ENCODE measurements at places on chromosomes 2 and 18.

- DNase-seq = no peak
Measured at GRCh38 chr2:229372207-229372606, 101.1 kb upstream of the PID1 start.

- no peak for DNase-seq
Measured at GRCh38 chr18:68887410-68887809, 89.5 kb downstream of the CCDC102B start.

GRCh38 chr2:237892478-237892877 is 33.1 kb downstream of the RAMP1 start:
- DNase-seq = no peak

DNA sequence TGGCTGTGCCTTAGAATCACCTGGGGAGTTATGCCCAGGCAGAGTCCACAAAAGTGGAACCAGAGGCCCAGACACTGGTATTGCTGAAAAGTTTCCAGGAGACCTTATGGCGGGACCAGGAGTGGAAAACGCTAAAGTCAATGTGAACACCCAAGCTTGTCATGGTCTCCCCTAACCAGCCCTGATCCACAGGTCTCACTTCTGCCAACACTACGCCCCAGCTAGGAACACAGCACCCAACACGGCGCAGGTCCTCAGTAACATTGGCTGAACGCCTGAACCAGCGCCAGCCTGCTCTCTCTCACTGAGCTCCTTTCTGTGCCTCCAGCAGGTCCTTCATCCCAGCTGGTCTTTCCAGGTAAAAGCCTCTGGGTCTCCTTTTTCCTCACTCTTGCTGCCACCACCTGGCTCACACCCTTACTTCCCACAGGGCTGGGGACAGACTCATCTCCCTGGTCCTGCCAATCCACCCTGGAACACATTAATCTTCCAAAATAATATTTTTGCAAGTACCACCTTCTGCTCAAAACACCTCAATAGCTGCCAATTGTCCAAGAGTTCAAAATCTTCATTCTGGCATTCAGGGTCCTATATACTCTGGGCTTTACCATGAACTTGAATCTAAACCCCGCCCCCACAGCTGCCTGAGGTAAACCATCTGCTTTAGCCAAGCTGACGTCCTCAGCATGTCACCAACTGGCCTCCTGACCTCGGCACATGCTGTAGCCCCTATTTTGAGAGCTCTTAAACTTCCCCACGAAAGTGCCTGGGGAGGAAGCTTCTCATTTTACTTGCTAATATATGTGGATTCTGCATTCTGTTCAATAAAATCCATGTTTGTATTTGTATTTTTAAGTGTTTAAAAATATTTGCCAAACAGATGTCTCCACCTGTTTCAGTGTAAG is 34.6 kb downstream of the ADCY3 start:
- DNase-seq = no peak

DNA sequence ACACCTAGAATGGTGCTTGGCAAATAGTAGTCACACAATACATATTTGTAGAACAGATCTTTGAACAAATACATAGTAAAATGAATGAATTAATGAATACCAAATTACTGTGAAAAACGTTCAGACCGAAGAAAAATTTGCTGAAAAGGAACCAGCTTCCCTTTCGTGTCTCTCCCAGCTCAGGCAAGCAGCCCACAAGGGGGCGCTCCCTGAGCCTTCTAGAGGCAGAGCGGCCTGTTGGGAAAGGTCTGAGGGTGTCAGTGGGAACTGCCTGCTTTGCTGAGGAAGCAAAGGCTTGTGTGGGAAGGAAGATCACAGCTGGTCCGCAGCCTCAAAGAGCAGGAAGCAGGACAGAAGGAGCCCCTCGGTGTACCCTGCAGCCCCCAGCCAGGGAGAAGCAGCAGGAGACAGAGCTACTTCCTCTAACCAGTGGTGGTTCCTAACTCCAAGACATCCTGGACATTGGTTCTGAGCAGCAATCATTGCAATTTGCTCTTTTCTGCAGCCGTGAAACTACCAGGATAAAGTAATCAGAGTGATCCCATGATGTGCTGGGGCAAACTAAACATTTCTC is 231.1 kb downstream of the ANKRD30B start:
- no peak for DNase-seq

DNA sequence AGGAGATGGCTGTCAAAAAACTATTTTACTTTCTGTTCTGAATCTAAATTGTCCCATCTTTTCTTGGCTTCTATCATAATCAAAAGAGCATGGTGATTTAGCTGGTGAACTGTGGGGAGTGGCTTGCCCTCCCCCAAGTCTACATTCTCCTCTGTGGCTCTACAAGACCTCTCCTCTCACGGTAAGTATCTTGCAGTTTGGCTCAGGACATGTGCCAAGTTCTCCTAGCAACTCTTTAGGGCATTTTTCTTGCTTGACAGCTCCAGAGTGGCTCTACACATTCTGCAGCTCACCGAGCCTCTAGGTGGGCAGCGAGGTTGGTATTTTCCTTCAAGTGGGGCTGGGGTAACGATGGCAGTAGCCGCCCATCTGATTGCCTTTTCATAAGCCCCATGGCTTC is 29.1 kb downstream of the SLC4A5 start:
- DNase-seq = no peak

DNA sequence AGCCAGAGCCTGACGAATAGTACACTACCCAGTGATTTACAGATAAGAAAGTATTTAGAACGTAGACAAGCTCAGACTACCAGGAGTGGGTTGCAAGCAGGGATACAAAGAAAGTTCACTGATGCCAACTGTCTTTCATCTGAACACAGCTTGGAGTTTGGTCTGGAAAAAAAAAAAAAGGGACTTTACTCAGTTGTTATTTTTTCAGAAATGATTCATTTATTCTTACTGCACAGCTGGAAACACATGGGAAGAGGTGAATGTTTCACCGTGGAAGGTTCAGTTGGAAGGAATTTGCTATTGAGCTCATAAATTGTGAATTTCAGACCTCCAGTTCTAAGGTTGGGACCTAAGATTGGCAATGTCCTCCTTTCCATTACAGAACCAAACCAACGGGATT is 259.7 kb downstream of the ETAA1 start:
- DNase-seq = no peak

DNA sequence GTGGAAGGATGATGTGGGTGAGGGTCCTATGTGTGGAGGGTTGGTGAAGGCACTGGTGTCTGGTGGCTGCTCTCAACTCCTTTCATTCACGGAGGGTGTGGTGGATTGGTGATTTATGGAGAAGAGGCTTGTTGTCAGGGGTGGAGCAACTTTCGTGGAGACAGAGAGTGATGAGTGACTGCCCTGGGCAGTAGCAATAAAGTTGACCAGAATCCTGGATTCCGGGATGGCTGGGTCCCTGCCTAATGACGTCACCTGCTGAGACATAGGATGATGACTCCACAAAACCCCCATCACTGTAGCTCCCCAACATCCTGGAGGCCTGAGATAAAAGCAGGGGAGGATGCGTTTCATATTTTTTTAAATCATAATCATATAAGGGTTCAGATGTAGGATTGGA is 193.0 kb downstream of the ACKR3 start:
- no peak for DNase-seq

DNA sequence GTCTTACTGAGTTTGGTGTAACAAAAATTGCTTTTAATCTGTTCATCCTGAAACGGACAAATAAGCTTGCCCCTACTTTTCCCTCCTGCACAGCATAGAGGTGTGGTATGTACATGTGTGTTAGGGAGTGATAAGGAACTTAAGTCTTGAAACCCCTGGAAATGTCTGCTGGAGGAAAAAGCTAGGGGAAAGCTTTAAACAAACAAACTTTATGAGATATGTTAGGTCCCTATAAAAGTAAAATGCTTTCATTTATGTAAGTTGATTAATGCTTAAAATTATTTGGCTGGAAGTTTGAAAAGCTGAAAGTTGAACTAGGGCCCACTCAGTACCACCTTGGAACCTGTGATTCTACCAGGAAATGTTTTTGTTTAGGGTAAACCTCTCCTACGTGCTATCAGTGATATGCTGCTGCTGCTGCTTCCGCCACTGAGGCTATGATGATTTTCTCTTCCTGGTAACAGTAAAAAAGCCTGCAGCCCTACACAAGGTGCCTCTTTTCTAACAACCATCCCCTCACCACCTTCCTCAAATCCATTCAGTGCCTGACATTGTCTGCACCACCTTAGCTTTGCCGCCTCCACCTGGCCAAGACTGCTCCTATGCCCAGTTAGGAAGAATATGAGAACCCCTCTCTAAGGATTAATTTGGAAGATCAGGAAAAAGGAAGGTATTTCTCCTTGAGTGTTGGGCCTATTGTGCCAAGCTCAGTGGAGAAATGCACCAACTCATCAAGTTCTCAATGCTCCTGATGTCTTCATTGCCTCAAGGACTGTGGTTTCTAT is 2.5 kb upstream of the YES1 start:
- no peak for DNase-seq

DNA sequence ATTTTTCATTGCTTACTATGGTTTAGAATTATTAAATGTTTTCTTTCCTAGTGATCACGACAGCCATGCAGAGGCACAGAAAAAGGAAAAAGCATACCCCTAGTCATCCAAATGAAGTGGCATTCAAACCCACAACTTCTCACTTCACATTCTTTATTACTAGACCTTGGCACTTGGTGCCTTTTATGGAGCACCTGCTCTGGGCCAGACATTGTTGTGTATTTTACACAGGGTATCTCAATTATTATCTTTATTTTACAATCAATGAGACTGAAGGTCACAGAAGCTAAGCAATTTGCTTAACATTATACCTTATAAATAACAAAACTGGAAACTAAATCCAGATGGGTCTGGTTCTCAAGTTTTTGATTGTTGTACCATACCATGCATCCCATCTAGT is 235.3 kb downstream of the LRATD1 start:
- no peak for DNase-seq

DNA sequence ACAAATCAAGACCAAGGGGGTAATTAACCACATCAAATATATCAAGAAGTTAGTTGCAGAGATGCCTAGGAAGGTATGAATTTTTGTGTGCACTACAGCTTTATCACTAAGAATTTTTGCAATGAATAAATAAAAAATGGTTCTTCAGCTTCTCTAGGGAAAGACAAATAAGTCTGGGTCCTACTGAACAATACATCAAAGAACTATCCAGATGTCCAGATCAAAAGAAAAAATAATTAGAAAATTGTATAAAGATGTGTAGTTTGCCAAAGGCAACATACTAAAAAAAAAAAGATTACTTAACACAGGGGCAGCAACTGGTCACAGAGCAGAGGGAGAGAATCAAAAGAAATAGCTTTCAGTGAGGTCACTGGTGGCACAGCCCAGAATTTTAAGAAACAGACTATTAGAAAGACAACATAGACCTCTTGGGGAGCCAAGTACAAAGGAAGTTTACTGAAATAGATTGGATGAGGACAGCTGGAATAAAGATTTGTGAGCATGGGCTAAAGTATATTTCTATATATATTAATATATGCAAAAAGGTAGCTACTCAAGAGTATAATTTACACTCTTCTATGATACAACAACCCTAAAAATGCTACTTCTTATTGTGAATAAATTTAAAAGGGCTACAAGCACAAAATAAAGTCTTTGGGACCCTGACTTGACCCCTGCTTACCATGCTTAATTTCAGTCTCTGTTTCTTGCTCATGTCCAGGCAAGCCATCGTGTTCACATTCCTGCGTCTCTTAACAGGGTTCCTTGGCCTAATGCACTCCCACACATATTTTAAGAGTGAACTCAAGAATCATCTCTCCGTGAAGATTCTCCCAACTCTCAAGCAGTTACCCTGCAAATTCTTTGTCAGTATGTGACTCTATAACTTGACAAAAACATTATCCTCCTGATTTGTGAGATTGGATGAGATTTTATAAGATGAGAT is 99.0 kb upstream of the GRB14 start:
- DNase-seq = no peak

DNA sequence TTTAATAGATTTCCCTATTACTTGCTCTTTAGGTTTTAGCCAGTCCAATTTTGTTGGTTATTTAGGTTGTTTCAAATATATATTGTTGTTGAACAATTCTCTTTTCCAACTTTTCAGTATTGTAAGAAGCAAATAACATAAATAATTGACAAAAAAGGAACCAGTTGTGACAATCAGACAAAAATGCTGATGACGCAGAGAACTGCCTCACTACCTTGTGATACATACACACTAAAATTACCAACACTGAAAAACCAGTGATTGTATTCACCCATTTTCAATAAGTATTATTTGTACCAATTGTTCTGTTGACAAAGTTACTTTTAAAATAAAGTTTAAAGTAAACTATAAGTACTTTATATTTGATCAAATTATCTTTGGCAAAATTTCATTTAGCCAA is 43.1 kb upstream of the NABP1 start:
- no peak for DNase-seq

Data from SIG-M5 (cell line).